T-helper 17 cell (primary cell): ENCODE measurements at places on chromosomes 1 and 21.

DNA sequence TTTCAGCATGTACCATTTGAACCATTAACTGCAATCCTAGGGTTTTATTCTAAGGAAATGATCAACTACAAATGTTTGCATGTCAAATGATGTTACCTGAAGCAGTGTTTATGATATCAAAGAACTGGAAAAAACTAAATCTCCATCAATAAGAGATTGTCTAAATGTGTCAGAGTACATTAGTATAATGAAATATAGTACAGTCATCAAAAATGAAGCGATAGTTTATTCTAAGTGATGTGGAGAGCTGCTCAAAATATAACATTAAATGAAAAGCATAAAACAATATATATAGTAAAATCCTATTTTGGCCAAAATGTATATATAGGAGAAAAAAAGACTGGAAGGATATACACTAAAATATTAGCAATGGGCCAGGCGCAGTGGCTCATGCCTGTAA is 24.0 kb downstream of the AKNAD1 start:
- no peak for DNase-seq

- DNase-seq: no peak
These were observed 164.8 kb downstream of the USP25 start for GRCh38 chr21:15894596-15894995.

DNA sequence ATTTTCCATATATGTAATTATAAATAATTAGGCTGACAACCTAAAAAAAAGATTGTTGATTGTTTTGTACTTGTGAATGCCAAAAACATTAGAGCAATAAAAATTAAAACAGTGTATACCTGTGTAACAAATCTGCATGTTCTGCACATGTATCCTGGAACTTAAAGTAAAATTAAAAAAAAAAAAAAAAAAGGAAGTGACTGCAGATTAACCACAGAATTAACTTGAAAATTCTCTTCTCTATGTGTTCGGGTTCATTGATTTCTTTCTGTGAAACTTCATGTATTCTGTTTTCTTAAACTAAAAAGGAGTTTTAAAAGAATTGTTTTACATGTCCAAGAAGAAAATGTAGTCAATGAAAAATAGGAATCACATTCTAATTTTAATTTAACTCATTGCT is 95.7 kb downstream of the FASLG start:
- DNase-seq: no peak

- DNase-seq: no peak
These were observed 40.5 kb upstream of the CAPZB start for GRCh38 chr1:19525607-19526545.

DNA sequence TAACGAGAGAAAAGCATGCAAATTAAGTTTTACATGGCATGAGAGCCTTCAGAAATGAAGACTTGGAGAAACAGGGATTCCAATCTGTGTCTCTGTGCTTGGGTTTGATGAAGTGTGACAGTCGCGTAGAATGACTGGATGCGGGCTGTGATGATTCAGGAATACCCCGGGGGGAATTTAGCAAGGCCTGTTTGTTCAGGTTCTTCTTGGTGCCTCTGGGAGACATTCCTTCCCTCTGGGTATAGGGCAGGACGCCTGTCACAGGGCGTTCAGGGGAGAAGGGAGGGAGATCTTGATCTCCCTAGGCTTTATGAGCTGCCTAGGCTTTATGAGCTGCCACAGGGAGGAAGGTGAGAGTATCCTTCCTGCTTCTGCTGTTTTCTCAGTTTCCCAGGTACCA is 36.6 kb downstream of the DOP1B start:
- DNase-seq: no peak

- DNase-seq: no peak
These were observed 173.9 kb downstream of the DUSP10 start for GRCh38 chr1:221567859-221568507.

- DNase-seq: no peak
These were observed 363.4 kb downstream of the PDE4B start for GRCh38 chr1:66156144-66156543.

DNA sequence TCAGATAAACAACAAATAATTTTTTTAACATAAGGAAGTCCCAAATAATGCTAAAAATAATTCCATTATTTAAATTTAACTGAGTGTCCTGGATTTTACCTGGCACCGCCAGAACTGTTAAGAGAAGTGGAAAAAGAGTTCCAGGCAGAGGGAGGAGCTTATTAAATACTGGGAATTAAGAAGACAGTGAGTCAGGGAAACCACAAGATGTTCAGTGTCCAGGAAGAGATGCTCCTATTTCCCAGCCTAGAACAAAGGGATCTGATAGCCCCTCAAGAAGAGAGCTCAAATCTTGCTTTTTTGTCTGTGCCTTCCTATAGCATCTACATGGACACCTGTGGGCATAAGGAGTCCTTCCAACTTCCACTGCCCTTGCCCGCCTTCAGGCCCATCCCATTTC is 85.9 kb downstream of the PGM1 start:
- no peak for DNase-seq

- no peak for DNase-seq
These were observed 43.6 kb downstream of the PBX1 start for GRCh38 chr1:164602480-164603093.

GRCh38 chr1:163842571-163842970 is 520.8 kb downstream of the NUF2 start:
- no peak for DNase-seq

DNA sequence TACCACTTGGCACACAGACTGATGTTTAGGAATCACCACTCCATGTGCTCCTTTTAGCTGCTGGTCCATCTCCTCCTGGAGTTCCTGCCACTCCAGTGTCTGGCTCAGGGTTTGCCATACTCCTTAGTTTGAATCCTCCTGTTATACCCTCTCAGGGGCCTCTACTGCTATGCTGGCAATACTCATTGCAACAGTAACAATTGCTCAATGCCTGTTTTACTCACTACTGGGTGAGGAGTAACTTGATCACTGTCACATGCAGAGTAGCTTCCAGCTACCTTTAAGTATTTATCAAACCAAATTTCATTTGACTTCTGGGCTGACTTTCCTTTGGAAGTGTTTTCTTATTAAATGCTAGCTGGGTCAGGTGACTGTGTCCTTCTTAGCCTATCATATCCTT is 107.2 kb upstream of the WLS start:
- DNase-seq: no peak

DNA sequence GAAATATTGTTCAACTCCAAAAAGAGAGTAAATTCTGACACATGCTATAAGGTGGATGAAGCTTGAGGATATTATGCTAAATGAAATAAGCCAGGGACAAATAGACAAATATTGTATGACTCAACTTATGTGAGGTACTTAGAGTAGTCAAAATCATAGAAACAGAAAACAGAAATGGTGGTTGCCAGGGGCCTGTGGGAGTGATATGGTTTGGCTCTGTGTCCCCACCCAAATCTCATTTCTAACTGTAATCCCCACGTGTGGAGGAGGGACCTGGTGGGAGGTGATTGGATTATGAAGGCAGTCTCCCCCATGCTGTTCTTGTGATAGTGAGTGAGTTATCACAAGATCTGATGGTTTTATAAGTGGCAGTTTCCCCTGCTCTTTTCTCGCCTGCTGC is 24.7 kb upstream of the DISP1 start:
- no peak for DNase-seq

- no peak for DNase-seq
These were observed 64.7 kb downstream of the SGIP1 start for GRCh38 chr1:66598670-66599069.

- no peak for DNase-seq
These were observed 45.6 kb upstream of the PGD start for GRCh38 chr1:10353282-10353681.

DNA sequence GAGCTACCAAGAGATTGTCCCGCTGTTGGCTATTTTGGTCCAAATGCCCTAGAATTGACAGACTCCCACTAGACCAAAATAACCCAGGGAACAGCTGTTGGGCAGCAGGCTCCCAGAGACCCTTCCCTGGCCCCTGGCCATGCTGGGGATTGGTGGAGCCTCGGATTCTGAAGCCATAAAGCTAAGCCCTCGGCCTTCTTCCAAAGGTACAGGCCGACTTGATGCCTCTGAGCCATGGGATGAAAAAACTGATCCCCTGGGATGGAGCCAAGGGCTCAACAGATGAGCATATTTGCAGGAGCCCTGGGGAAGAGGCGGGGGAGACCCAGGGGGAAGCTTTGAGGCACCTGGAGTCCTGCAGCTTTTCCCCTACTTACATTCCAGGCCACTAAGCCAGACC is 1.0 kb upstream of the LRRC38 start:
- no peak for DNase-seq

DNA sequence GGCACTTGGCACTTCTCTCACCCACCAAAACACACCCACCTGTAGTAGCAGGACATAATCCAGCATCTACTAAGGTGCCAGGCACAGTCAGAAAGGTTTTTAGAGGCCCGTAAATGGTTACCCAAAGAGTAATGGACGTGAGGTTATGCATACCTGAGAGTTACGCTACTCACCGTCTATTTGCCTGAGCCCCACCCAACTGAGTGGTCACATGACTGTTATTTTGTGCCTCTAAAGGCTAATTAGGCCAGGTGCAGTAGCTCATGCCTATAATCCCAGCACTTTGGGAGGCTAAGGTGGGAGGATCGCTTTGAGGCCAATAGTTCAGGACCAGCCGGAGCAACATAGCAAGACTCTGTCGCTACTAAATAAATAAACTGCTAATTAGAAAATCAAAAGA is 11.0 kb downstream of the LMX1A start:
- no peak for DNase-seq

DNA sequence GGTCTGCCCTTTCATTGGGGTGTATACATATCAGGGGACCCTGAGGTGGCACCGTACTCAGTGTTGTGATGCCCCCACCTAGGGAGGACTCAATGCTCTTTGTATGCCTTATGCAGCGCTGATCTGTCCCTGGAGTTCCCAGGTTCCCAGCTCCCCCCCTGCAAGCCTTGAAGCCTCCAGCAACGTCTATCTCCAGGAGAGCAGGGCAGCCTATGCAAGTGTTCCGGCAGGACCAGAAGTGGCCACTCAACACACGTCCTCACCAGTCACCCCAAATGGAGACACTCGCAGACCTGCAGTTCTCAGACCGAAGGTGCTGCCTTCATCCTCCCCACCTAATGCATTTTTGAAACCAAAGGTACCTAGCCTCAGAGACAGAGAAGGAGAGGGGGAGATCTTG is 25.2 kb upstream of the CNTN2 start:
- DNase-seq: no peak

DNA sequence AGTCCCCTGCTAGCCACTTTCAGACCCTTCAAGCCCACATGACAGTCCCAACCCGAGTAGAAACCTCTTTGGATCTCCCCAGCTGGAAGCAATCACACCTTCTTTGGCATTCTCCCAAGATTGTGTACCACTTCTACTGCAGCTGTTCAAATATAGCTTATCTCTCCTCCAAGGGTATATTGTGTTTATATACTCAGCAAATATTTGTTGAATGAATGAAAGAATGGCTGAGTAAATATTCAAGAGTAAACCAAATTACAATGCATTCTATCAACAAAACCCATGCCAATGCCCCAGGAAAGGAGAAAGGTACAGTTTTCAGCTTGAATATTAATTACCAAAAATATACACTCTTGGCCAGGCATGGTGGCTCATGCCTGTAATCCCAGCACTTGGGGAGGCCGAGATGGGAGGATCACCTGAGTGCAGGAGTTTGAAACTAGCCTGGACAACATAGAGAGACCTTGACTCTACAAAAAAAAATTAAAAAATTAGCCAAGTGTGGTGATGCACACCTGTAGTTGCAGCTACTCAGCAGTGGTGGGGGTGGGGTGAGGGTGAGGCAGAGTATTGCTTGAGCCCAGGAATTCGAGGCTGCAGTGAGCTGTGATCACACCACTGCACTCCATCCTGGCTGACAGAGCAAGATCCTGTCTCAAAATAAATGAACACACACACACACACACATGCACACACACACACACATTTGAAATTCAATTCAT is 68.5 kb downstream of the NIBAN1 start:
- DNase-seq: no peak

- no peak for DNase-seq
These were observed 77.8 kb downstream of the ITPKB start for GRCh38 chr1:226661271-226661670.

GRCh38 chr1:64912191-64912590 is 54.2 kb downstream of the JAK1 start:
- no peak for DNase-seq
